Activated CD4-positive, alpha-beta T cell treated with anti-CD3 and anti-CD28 coated beads, Interleukin-2, amount 50 U/mL, for 1 hour (primary cell): ENCODE measurements at places on chromosomes 12 and 14.

DNA sequence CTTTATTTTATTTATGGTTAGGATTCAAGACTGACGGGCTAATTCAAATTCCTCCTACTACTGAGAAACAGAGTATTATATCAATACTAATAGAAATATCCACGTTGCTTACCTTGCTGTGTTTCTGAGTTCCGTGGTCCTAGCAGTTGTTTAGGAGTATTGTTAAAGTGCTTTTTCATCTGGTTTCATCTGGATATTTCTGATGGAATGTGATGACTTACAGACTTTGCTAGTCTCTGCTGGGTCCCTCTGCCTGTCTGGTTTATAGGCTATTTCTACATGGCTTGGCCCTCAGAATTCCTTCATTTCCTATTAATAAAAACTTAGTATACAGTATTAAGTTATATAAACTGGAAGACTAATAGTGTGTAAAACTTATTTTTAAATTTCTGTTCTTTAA is at the start of gene SMCO3:
SMCO3 (minus strand) TSS at position 169 of the 400 bp plus-strand sequence. CDS start 7,502 bp downstream, outside the sequence.
- DNase-seq, result no peak

DNA sequence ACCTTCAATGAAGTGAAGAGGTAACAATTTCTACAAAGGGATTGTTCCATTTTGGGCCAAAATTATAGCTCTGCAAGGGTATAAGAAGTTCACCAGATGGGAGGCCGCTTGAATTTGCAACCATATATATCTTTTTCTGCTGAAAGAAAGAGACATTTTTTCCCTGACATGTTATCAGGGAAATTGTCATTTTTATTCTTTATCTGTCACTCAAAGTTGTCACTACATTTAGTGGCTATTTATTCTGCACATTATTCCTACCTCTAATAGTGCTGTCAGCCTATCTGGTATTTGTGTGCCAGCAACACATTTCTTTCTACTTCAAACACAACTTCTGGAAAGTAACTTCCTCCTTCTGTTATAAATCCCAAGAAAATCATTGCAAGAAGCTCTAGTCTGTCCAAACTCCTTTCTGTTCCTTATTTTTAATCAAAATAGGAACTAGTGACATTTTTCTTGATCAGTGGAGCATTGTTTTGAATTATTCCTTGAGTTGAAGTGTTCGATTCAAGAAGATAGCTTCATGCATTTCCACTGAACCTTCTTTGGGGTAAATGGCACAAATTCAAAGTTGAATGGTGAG is 137.9 kb upstream of the ATP2B1 start:
- no peak for DNase-seq

GRCh38 chr14:104023325-104024055 is 62.0 kb upstream of the ASPG start:
- DNase-seq, result no peak

- no peak for DNase-seq
Measured at GRCh38 chr12:10241290-10241689, 28.6 kb downstream of the GABARAPL1 start.

- DNase-seq, result no peak
Measured at GRCh38 chr12:24360057-24360456, 410.6 kb upstream of the SOX5 start.
